ENCODE measurements at places on chromosomes 2 and 18. TPM values are rescaled to one million over a fixed set of nuclear protein-coding genes. Genes with fewer than 3 reads are reported as not detected.

Gene DYTN
- not detected for total RNA-seq

DNA sequence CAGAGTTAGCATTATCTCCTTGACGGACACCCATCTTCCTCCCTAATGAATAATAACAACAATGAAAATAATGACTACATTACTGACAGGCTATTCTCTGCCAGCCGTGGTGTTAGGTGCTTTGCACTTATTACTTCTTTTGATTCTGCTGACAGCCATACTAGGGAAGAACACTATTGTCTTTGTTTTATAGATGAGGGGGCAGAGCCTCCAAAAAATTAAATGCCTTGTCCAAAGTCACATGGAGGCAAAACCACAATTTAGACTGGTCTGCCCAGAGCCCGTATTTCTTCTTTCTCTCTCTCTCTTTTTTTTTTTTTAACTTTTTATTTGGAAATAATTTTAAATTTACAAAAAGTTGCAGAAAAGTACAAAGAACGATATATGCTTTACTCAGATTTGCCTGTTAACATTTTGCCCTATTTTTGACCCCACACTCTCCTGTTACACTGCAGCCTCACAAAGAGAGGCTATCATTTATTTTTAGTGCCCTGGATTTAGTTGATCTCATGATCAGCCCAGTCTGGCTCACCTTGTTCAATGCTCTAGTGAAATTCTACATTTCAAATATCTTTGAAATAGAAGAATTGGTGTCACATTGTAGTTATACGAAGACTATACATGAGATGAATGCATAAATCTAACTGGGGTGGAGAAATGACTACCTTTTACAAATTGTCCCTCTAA, 369.4 kb downstream of the LRRTM1 start:
- no peaks in the 10 kb centered on the region for H3K27me3 ChIP-seq
- H3K27ac ChIP-seq, result no peak overlapping the region
- H3K4me1 ChIP-seq, result no peaks in the 10 kb centered on the region
- no peak for DNase-seq

GRCh38 chr2:22810602-22811001, 574.4 kb upstream of the KLHL29 start:
- no peaks in the 10 kb centered on the region for H3K27me3 ChIP-seq
- H3K4me1 ChIP-seq, result no peaks in the 10 kb centered on the region
- no peak overlapping the region for H3K27ac ChIP-seq
- no peak for DNase-seq
- no peaks in the 10 kb centered on the region for H3K36me3 ChIP-seq
- H3K4me3 ChIP-seq, result no peak overlapping the region

DNA sequence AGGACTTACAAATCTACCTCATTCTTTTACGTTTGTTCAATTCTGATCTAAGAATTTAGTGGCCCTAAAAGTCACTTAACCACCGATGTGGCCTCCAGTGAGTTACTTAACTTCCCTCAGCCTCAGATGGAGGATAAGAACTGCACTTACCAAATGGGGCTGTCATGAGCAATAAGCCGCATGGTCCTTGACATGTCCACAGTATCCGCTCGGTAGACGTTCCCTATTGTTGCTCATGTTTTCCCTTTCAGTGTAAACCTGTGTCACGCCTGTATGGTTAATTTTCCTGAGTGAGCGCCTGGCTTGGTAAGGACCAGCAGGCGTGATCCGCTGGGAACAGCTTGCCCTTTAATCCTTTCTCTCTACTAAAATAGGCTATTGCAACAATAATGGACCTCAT, 20.3 kb downstream of the SEC11C start:
- H3K27me3 ChIP-seq, result no peaks in the 10 kb centered on the region
- H3K27ac ChIP-seq, result no peak overlapping the region
- H3K4me3 ChIP-seq, result no peak overlapping the region
- H3K4me1 ChIP-seq, result no peaks in the 10 kb centered on the region
- H3K36me3 ChIP-seq, result peaks cover 17% of the 10 kb centered on the region
- no peak for DNase-seq

DNA sequence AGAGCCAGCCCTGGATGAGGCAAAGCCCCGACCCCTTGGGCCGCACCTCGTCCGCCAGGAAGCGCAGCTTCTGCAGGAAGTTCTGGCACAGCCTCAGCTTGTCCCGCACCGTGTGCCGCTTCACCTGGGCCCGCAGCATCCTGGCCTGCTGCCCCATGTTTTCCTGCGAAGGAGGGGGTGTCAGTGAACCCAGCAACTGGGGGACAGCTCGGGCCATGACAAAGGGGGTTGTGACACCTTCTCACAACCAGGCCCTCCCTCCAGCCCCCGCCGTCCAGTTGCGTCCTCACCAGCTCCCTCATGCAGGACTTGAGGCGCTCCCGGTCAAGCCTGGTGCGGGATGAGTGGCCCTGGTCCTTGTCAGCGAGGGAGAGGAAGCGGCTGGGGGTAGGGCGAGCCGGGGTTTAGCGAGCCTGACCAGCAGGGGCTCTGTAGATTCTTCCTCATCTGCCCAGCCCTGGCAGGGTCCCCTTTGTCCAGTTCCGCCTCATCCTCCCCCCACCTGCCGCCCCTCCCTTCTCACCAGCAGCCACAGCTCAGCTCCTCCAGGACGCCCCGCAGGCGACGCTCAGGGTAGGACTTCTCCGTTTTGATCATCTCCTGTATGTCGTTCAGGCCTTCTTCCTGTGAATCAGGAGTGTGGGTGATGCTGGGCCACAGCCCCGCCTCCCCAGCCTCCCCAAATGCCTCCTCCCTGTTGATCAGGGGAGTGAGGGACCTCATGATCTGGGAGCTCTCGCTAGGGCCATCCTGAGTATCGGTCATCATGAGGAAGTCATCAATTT, 606 bp downstream of the OTOF start:
- no peak for DNase-seq
- H3K27me3 ChIP-seq, result no peaks in the 10 kb centered on the region
- no peaks in the 10 kb centered on the region for H3K36me3 ChIP-seq
- no peak overlapping the region for H3K27ac ChIP-seq
- H3K4me1 ChIP-seq, result no peaks in the 10 kb centered on the region

DNA sequence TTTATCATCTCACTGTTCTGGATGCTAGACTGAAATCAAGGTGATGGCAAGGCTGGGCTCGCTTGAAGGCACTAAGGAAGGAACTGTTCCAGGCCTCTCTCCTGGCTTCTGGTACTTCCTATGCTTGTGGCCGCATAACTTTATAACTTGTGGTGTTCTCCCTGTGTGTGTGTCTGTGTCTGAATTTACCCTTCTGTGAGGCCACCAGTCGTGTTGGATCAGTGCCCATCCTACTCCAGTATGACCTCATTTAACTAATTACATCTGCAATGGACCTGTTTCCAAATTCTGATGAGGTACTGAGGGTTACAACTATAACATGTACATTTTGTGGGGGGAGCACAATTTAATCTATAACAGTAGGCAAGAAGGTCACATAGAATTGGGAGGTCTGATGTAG, 41.6 kb downstream of the LYPD6B start:
- no peak overlapping the region for H3K4me3 ChIP-seq
- no peaks in the 10 kb centered on the region for H3K27me3 ChIP-seq
- H3K27ac ChIP-seq, result no peak overlapping the region
- DNase-seq, result no peak
- H3K4me1 ChIP-seq, result no peaks in the 10 kb centered on the region
- H3K36me3 ChIP-seq, result no peaks in the 10 kb centered on the region
